ENCODE measurements at places on chromosomes 7 and 10. TPM values are rescaled to one million over a fixed set of nuclear protein-coding genes. Genes with fewer than 3 reads are reported as not detected.
A peak's percentile ranks its signal among the peaks of the same experiment; 100 is the strongest.

DNA sequence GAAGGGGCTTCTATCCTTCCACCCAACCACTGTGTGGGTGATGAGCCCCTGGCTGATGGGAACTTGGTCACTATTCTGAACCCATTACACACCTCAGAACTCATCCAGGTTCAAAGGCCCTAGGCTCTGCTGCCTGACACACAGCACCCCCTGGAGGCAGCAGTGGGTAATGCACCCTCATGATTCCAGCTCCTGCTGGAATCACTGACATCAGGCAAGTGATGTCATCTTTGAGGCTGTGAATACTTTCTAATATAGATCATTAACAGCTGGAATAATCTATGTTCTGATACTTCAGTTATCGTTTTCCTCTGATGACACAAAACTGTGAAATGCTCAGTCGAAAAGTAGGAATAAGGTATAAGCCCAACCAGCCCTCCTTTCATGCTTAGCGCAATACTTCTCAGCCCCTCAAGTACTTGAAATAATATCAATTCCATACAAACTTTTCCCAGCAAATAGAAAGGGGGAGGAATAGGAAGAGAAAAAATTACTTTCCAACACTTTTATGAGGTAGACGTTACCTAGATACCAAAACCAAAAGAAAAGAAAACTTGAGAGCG is 7.5 kb upstream of the RBP3 start:
- DNase-seq, result peak; percentile 86

Gene SSC4D
- 27.9 TPM for total RNA-seq

Gene MMP21
- total RNA-seq, result not detected

GRCh38 chr10:77661100-77661499 is 23.5 kb upstream of the KCNMA1 start:
- DNase-seq, result no peak

Gene PDK4
- 0.31 TPM for total RNA-seq

Gene MYO1G
- total RNA-seq, result 0.48 TPM

Gene ADARB2
- 3.7 TPM for total RNA-seq

Gene NXPH1
- 0.27 TPM for total RNA-seq

Gene NSUN6
- total RNA-seq, result 15.1 TPM

DNA sequence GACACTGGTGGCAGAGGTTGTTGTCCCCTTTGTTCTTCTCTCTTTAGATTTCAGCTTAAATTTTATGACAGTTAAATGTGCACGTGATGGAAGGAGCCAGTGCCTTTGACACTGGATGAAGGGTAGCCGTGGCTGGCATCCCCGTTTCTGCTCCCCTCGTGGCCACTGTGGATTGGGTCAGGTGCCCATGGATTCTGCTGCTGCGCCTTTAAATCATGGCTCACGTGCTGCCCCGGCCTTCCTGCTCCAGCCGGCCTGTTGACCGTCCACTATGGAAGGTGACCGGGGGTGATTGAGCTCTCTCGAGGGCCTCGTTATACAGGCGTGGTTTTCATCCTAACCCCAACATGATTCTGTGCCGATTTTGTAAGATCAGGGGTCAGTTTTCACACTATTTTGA is 34.5 kb downstream of the WDR37 start:
- no peak for DNase-seq

- DNase-seq, result no peak
These were observed 34.7 kb downstream of the MRPS24 start for GRCh38 chr7:43834463-43835251.

Gene SLC26A3
- 0.44 TPM for total RNA-seq

Gene IFRD1
- 31.2 TPM for total RNA-seq

- no peak for DNase-seq
These were observed 522.5 kb downstream of the ETV1 start for GRCh38 chr7:13466874-13467547.

Gene TCTN3
- total RNA-seq, result 29.3 TPM

DNA sequence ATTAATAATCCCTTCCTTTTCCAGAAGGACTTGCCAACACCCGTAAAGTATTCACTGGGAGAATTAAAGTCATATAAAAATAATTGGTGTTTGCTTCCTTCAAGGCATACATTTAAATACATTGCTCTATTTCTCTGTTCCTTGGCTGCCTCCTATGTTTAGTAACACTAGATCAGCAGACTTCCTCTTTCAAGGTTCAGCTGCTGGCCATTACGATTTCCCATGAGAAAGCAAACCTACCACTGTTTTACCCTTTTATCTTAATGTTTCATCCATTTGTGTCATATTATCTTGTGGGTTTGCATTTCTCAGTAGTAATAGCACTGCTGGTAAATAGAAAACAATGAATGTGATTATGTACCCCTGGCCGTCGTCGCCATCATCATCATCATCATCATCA is 313.8 kb upstream of the BMPER start:
- DNase-seq, result no peak

Gene AOAH
- not detected for total RNA-seq

Gene PHTF2
- 19.7 TPM for total RNA-seq

- DNase-seq, result no peak
These were observed 288.4 kb downstream of the SNX13 start for GRCh38 chr7:17651863-17652385.

DNA sequence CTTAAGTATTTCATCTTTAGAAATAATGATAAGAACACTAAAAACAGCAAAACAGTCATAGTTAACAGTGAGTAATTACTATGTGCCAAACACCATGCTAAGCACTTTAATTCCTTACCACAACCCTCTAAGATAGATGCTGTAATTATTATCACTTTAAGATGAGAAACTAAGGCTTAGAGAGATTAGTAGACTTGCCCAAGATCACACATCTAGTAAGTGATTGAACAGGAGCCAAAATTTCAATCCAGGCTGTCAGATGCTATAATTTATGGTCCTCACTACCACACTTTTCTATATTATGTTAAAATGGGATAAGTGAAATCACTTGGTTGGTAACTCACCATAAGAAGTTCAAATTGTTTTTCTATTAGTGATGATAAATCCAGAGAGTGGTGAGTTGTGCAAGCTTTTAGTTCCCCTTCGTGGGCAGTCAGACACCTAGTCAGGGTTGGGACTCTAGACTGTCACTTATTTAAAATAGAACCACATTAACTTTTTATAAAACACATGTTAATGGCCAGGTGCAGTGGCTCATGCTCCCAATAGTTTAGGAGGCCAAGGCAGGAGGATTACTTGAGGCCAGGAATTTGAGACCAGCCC is 85.9 kb upstream of the GATA3 start:
- DNase-seq, result no peak

DNA sequence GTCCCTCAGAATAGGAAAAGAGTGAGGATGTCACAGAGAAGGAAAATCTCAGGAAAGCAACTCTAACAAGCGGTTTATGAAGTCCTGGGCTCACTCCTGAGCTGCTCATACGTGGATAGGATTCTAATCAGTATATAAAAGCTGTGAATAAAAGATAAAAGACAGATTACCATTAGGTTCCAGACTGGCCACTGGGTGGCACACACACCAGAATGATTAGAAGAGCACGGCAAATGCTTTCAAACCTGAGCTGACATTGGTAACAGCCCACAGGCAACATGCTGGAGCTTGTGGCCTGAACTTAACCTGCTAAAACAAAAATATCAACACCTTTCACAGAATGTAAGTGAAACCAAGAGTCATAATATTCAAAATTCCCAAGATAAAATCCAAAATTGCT is 370.8 kb downstream of the GRID1 start:
- DNase-seq, result peak; percentile 31

DNA sequence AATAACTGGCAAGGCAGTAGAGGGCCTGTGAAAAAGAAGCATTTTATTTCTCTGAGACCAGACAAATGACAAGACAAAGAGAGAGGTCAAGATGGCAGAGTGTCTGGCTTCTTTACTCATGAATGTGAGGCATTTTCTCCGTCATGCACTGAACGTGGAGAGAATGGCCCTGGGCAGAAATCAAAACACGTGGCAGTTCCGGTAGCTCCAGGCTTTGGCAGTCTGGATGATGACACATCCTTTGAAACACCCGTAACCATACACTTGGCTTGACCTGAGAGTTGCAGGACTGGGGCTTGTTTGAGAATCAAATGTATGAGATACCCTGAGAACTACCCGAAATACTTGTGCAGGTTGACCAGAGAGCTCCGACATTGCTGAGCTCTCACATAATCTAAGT is 537.6 kb downstream of the ACTR3B start:
- no peak for DNase-seq

Gene GBX1
- 0.27 TPM for total RNA-seq

DNA sequence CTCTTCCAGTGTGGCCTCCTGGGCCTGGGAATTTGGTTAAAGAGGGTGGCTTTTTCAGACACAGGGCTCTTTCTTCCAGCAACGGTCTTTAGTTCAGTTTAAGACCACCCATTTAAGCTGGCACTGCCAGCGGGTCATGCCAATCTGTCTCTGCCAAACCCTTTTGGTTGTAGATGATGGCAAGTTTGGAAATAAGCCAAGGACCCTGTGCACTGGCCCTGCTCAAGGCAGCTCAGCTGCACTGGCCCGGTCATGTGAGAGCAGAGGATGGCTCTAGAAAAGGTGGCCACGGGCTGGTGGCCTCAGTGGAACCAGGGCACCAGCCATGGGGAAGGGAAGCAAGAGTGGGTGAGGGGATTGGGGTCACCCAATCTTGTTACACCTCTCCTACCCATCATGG is 294.1 kb downstream of the GLRX3 start:
- DNase-seq, result no peak

Gene CLCN1
- total RNA-seq, result 0.23 TPM

- no peak for DNase-seq
These were observed 28.6 kb downstream of the KAT6B start for GRCh38 chr10:74855027-74855426.

GRCh38 chr7:92685136-92686042 is 95.2 kb upstream of the FAM133B start:
- DNase-seq, result no peak

Gene DLG5
- 65.5 TPM for total RNA-seq

GRCh38 chr7:132865366-132866143 is 216.3 kb downstream of the CHCHD3 start:
- DNase-seq, result no peak

DNA sequence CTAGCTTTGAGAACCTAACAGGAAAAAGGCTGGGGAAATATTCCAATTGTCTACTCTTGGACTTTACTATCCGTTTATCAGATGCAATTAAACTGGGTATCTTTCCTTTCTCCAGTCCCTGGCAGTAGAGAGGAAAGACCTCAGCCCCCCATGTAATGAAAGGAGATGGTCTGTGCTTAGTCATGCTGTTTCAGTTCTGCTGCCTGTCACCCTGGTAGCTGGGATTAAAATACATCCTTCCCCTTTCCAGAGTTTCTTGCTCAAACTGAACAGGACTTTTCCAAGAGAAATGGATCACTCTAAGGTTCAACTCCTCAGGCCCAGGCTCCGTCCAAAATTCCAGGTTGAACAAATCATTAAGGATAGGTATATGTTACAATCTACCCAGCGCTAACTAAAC is 202.9 kb downstream of the PTEN start:
- no peak for DNase-seq

GRCh38 chr7:43490016-43490415 is 92.9 kb upstream of the STK17A start:
- no peak for DNase-seq

DNA sequence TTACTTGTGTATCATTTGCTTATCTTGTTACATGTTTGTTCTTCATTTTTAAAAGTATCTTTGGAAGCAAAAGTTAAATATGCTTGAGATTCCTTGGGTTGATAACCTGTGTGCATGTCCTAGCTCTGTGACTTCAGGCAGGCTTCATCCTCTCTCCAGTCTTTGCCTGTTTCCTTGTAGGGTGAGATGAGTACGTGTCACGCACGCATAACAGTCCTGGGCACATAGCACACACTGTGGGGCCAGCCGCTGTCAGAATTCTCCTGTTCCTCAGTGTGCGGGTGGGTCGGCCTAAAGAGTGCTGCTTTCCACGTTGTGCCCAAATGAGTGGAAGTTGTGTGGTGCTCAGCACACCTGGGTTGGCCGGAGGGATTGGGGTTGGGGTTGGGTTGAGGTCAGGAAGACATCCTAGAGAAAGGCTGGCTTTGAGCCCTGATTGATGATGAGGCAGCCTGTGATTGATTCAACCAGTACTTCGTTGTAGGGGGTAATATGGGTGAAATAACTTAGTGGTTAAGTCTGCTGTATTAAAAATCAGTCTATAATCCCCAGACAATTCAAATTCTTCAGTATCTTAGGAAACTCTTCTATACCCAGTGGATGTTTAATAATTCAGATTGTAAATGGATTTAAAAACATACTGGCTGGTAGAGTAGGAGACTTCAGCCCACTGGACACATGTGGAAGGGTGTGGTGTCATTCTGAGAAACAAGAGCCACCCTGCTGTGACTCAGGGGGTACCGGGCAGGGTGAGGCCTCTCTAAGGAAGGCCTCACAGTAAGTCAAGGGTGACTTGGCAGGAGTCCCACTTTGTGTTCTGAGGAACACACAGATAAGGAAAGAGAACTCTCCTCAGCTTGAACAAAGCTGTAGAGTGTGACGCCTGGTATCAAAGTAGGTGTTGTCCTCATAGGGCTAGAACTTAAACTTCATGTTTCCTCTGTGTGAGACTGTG is 54.8 kb downstream of the DAGLB start:
- DNase-seq, result no peak

DNA sequence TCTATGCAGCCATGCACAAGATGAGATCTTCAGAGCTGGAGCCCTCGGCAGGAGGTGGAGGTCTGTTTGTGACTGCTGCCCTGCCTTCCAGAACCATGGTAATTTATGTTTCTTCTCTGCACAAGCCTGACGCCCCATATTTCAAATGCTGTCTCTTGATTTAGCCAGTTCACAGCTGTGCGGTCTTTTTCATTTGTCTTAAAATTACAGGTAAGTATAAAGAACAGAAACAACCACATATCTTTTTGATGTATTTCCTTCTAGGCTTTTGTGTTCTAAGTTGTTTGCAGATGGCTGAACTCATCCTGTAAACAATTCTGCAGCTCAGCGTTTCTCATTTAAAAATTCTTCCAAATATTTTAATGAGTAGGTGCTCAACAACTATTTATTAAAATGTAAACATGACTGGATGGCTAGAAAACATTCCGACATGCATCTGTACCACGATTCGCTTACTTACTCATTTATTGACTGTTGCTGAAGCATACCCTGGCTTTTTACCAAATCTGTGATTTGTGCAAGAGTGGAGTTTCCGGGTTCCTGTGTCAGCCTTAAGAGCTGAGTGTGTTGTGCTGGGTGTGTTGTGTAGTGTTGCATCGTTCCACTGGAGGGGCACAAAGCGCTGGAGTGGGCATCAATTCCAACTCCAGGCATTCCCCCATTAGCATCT is 58.9 kb downstream of the PIP4K2A start:
- DNase-seq, result no peak

- no peak for DNase-seq
These were observed at the start of gene HOXA13 for GRCh38 chr7:27199849-27200760. Gene HOXA13 (minus strand): TSS chr7:27200091. CDS start chr7:27200077, 14 bp downstream.

- DNase-seq, result no peak
These were observed 274.7 kb upstream of the HGF start for GRCh38 chr7:82044497-82045080.

- peak; percentile 74 for DNase-seq
These were observed 29.3 kb upstream of the ADD3 start for GRCh38 chr10:109978481-109978880.

GRCh38 chr7:1992554-1992953 is 240.2 kb downstream of the MAD1L1 start:
- DNase-seq, result no peak

GRCh38 chr7:132793474-132793873 is 217.2 kb upstream of the PLXNA4 start:
- DNase-seq, result no peak
